ENCODE measurements at places on chromosomes 4 and X.

GRCh38 chr4:61405307-61405706 is 205.2 kb downstream of the ADGRL3 start:
- DNase-seq = no peak

DNA sequence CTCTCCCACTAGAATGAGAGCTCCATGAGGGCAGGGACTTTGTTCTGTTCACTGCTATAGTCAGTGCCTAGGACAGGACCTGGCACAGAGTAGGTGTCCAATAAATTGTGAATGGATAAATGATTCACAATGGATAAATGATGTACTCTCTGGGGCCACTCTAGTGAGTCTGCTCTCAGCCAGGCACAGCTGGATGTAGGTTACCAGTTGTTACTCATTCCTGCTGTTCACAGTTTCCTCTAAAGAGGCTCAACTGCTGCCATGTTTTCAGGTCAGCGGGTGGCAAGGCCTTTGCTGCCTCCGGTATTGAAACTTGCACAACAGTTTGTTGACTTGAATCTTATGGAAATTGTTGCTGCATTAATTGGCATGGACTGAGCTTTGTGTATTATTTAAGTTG is 99.1 kb downstream of the NHSL2 start:
- DNase-seq = no peak

DNA sequence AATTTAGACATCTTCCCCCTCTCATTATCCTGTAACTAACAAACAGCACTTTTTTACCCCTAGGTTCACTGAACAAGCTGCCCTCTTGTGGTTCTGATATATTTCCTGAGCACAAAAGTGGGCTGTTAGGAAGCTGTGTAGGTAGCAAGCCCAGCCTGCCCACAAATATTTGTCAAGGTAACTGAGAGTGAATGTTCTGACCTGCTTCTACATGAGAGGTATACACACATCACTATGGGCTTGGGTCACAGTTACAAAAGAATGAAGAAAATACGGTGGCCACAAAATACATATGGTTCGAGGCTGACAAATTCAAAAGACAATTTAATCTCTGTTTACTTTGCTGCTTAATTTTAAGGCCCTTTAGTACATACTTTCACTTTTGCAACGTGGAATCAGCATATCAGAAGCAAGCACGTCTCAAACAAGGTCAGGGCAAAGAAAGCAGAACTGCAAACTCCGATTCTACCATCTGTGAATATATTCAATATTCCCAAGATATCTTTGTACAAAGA is 78.7 kb downstream of the RBM47 start:
- DNase-seq = peak; percentile 53

- peak; percentile 60 for DNase-seq
These were observed 1.1 kb downstream of the MAML3 start for GRCh38 chr4:140152751-140153418.

DNA sequence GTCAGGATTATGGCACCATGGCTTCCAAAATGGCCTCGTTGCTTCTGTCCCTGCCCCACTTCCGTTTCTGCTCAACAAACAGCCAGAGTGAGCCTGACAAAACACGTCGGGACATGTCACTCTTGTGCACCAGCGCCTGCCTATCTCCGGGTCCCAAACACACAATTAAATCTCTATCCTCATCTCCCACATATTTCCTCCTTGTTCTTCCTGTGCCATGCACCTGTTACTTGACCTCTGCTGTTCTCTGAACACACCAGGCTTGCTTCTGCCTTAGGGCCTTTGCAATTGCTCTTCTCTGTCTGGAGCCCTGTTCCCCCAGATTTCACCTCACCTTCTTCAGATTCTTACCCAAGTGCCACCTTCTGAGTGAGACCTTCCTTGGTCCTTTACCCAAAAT is 12.7 kb upstream of the CD38 start:
- DNase-seq = no peak

- DNase-seq = no peak
These were observed at the start of gene GPR101 for GRCh38 chrX:137033774-137034507. TSS of gene GPR101 (minus strand) at chrX:137033995. CDS start at chrX:137031674, 2,321 bp downstream.

- DNase-seq = peak; percentile 65
These were observed 23.7 kb upstream of the UNC5C start for GRCh38 chr4:95572304-95572991.

GRCh38 chr4:112170451-112170993 is 25.3 kb downstream of the FAM241A start:
- DNase-seq = peak; percentile 79

DNA sequence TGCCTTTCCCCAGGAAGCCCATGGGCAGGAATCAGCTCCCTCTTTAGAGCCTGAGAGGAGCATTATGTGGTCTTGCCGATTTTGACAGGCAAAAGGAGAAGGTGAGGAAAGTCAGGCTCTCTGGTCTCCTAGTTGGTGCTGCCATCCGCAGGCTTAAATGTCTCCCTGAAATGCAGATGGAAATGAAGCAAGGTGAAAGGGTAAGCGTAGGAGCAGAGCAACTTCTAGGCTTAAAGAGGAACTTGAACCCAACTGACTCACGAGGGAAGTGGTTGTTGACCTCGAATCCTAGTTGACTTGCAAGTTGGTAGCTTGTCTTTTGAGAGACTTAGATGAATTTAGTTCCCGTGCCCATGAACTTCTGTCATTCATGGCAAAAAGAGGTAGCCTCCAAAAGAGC is 205.9 kb downstream of the PTTG2 start:
- no peak for DNase-seq

DNA sequence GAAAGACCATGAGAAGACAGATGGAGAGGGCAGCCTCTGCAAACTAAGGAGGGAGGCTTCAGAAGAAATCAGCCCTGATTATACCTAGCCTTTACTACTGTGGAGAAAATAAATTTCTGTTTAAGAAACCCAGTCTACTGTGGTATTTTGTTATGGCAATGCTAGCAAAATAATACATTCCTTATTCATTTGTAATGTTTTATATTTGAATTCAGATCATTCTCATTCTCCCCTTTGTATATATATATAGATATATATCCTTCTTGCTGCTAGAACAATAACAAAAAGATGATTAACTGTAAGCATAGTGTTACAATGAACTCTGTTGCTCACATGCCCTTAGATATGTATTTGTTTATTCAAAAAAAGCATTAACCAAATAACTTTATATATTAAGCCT is 22.5 kb downstream of the DMD start:
- DNase-seq = no peak

DNA sequence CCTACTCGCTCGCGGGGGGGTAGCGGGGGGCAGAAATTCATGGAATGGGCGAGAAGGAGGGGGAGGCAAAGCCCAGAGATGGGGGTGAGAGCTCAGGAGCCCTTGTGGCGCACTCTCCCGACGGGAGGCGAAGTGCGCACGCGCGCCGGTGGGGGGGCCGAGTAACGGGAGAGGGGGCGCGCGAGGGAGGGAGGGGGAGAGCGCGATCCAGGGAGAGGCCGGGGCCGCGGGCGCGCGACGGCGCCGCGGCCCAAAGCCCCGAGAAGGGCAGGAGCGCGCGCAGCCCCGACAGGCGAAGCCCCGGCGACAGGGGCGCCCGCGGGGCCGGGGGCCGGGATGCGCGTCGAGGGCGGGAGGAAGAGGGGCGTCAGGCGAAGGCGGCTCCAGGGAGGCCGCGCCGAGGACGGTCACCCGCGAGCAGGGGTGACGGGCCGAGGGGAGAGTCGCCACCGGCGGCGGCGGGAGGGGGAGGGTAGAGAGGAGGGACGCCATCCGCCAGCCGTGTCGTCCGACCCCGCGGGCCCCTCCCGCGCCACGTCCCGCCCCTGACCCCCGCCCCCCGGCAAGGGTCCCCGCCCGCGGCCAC is 421 bp downstream of the MECP2 start:
- DNase-seq = peak; percentile 43

DNA sequence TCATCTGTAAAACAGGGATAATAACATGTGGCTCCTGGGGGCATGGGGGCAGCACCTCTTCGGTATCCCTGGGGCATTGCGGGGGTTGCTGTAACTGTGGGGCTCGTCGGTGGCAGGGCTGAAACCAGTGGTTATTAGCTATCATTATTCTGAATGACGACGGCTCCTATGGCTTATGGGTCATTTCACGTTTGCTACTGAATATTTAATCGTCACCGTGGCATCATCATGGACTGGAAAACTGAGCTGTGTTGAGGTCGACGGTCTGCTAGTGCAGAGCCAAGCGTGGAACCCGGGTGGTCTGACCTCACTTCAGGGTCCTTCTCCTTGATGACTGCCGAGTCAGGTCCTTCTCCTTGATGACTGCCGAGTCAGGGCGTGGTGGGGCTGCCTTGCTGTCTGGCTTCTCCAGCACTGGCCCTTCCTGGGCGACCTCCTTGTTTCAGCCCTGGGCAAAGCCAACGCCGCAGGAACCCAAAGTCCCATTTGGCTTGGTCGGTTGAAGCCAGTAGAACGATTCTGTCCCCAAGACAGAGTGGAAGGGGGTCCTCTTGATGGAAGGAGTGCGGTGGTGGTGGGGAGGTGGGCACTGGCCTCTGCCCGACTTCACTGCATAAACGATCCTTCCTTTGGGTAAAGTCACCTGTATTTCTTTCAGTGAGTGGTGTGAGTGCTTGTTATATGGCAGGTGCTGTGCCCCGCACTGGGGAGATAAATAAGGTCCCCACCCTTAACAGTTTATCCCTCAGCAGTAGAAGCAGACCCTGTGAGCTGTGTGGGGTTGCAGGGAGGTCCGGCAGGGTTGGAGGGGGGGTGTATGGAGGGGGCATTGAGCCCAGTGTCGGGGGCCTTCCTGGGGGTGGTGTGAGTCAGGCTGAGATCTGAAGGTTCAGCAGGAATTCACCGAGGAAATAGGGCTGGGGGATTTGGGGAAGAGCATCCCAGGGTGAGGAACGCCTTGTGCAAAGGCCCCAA is 40.8 kb downstream of the PSAPL1 start:
- no peak for DNase-seq

- no peak for DNase-seq
These were observed 446.7 kb upstream of the SMIM31 start for GRCh38 chr4:164307262-164307661.

GRCh38 chr4:48133669-48134068 is 381 bp downstream of the TXK start:
- no peak for DNase-seq

GRCh38 chr4:77800483-77801259 is 18.5 kb downstream of the CNOT6L start:
- DNase-seq = peak; percentile 54

DNA sequence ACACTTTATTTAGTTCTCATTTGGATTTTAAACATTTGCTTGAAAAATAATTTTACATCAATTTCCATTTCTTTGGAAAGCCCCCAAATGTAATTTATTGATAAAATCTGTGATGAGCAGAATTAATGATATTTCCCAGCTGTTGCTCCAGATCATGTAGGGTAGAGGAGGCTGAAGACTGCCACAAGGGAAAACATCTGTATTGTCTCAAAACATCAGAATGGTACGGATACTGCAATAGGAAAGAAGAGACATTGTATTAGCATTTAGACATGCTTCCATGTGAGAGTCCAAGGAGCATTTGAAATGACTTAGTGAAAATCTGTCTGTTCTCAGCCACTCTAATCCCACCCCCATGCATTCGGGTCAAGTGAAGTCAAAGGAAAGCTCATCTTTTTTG is 14.4 kb downstream of the ADH1A start:
- DNase-seq = no peak

DNA sequence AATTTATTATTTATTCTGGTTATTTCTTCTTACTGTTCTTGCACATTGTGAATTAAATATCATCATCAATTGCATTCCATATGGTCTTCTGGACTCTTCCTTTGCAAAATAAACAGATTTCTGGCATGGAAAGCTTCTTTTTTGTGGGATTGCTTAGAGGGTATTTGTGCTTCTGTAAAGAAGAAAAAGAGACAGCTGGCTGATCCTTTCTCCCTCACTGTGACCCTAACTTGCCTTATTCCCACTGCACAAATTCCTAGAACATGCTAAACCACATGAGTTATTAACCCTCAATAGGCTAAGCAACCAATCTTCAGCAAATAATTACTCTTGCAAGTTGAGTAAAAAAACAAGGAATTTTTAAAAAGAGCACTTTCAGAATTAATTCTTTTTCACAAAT is 23.8 kb upstream of the LRCH2 start:
- DNase-seq = no peak

DNA sequence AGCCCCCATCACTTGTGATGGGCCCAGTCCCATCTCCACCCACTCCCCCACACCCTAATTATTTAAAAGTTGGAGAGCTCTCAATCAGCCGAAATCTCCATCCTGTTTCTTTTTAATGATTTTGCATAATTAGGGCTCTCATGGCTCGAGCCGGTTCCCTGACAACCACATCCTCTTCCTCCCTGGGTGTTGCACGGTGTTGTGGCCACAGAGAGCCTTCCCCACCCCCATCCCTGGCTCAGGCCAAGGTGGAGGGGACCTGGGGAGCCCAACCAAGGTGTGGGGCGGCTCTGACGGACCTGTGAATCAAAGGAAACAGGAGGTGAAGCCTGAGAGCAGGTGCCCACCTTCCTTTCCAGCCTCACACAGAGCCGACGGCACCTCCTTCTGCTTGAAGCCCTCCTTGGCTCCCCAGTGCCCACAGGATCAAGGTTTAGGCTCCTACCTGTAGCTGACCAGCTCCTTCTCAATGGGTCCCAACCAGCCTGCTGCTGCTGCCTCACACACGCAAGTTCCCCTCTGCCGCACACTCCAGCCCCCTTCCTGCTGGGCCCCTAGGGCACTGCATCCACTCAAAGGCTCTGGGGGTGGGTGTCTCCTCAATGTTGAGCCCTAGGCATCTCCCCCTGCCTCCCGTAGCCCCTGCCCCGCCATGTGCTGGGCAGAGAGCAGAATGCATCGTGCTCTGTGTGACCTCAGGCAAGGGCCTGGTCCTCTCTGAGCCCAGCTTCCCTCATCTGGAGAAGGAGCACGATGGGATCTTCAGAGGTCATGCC is 68.7 kb downstream of the WFS1 start:
- DNase-seq = no peak

- no peak for DNase-seq
These were observed 7.9 kb upstream of the RGS12 start for GRCh38 chr4:3284734-3285557.

Data from cardiac fibroblast (primary cell).